ENCODE measurements at places on chromosomes 13 and 19. TPM values are rescaled to one million over a fixed set of nuclear protein-coding genes. Genes with fewer than 3 reads are reported as not detected.

Gene PSG6
- total RNA-seq: not detected

- H3K4me1 ChIP-seq: no peaks in the 10 kb centered on the region
- no peaks in the 10 kb centered on the region for H3K27me3 ChIP-seq
- DNase-seq: no peak
- H3K4me3 ChIP-seq: no peak overlapping the region
- no peak overlapping the region for H3K27ac ChIP-seq
- no peaks in the 10 kb centered on the region for H3K36me3 ChIP-seq
These were observed 2532.4 kb upstream of the PCDH20 start for GRCh38 chr13:63948045-63948444.

GRCh38 chr13:74230984-74231501, 96.8 kb upstream of the KLF12 start:
- no peak overlapping the region for H3K4me3 ChIP-seq
- no peaks in the 10 kb centered on the region for H3K27me3 ChIP-seq
- H3K4me1 ChIP-seq: no peaks in the 10 kb centered on the region
- H3K36me3 ChIP-seq: no peaks in the 10 kb centered on the region

DNA sequence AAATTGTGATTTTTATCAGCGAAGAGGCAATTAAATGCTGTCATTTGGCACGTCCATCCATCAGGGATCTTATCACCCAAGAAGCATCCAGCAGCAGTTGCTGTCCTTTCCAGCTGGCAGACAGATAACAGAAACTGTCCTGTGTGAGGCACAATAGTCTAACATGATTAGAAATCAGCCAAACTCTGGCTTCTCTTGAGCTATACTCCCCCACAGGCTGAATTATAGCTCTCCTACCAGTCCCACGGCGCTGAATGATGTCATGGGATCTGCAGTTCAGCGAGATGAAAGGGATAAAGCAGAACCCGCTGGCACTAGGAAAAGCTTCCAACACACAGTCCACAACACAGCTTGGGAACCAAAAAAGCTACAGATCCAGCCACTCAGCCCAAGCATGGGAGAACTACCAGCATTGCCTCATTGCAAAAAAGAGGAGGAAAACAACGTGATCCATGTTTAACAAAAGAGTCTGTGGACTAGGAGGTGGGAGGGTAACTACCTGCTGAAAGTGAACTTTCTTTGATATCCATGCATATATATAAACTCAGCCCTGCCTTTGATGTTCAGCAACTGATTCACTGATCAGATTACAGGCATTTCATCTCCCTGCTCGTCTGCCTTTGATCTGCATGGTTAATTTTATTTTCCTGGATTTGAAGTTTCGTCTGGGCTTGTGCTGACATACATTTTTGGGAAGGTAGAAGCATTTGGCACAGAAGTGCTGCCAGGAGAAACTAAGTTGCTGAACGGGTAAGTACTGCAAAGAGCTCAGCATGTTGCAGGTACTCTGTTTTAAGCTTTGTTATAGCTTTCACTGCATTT, at the start of gene TNFRSF19:
TSS of gene TNFRSF19 (plus strand) at position 314 of the 822 bp plus-strand sequence. CDS start 19,772 bp downstream, outside the sequence.
- H3K27me3 ChIP-seq: peaks cover 6% of the 10 kb centered on the region
- H3K4me3 ChIP-seq: no peak within 1 kb of the TSS
- no peak for DNase-seq
- H3K27ac ChIP-seq: no peak within 1 kb of the TSS

Gene ZNF559
- 26.5 TPM for total RNA-seq

Gene F10
- 25.5 TPM for total RNA-seq

Gene PLK5
- not detected for total RNA-seq

GRCh38 chr13:25673711-25674110, 301.9 kb downstream of the ATP8A2 start:
- no peaks in the 10 kb centered on the region for H3K27me3 ChIP-seq
- no peak for DNase-seq
- no peak overlapping the region for H3K4me3 ChIP-seq

Gene SH2D3A
- 7.1 TPM for total RNA-seq

GRCh38 chr19:5434970-5435641, 20.1 kb upstream of the ZNRF4 start:
- no peaks in the 10 kb centered on the region for H3K36me3 ChIP-seq
- no peaks in the 10 kb centered on the region for H3K4me1 ChIP-seq
- peaks cover 3% of the 10 kb centered on the region for H3K27me3 ChIP-seq
- no peak overlapping the region for H3K4me3 ChIP-seq
- H3K27ac ChIP-seq: no peak overlapping the region

GRCh38 chr19:33390101-33390907, 16.8 kb downstream of the CEBPG start:
- peaks cover 14% of the 10 kb centered on the region for H3K4me1 ChIP-seq
- H3K36me3 ChIP-seq: peaks cover 13% of the 10 kb centered on the region
- no peak for DNase-seq
- no peak overlapping the region for H3K4me3 ChIP-seq
- H3K27me3 ChIP-seq: no peaks in the 10 kb centered on the region
- H3K27ac ChIP-seq: no peak overlapping the region

GRCh38 chr19:1857648-1858326, 5.6 kb downstream of the KLF16 start:
- H3K27me3 ChIP-seq: no peaks in the 10 kb centered on the region
- DNase-seq: no peak
- H3K4me1 ChIP-seq: peaks cover 73% of the 10 kb centered on the region
- H3K27ac ChIP-seq: peak overlapping the region; percentile 75
- no peaks in the 10 kb centered on the region for H3K36me3 ChIP-seq

- H3K36me3 ChIP-seq: no peaks in the 10 kb centered on the region
- no peaks in the 10 kb centered on the region for H3K27me3 ChIP-seq
- no peak overlapping the region for H3K27ac ChIP-seq
- no peak for DNase-seq
- no peaks in the 10 kb centered on the region for H3K4me1 ChIP-seq
These were observed 41.8 kb upstream of the PNMA8B start for GRCh38 chr19:46537136-46538097.

DNA sequence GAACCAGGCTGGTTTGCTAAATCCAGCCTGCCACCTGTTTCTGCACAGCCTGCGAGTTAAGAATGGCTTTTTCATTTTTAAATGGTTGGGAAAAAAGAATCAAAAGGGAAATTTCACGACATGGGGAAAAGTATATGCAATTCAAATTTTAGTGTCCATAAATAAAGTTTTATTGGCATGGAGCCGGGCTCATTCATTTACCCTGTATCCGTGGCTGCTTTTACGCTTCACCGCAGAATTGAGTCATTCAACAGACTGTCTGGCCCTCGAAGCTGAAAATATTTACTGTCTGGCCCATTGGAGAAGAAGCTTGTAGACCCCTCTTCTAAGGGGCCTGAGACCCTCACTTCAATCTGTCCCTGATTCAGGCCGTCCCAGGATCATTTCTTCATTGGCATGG, 26.1 kb downstream of the IER2 start:
- peaks cover 17% of the 10 kb centered on the region for H3K4me1 ChIP-seq
- no peak overlapping the region for H3K27ac ChIP-seq
- no peaks in the 10 kb centered on the region for H3K27me3 ChIP-seq
- no peak for DNase-seq

DNA sequence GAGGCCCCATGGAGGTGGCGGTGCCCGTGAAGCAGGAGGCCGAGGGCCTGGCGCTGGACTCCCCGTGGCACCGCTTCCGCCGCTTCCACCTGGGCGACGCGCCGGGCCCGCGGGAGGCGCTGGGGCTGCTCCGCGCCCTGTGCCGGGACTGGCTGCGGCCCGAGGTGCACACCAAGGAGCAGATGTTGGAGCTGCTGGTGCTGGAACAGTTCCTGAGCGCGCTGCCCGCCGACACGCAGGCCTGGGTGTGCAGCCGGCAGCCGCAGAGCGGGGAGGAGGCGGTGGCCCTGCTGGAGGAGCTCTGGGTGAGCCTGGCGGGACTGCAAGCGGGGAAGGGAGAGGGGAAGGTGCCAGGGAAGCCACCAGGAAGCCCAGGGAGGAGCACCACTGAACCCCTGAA, 5.8 kb downstream of the ZNF444 start:
- H3K27ac ChIP-seq: no peak overlapping the region
- H3K4me1 ChIP-seq: peaks cover 14% of the 10 kb centered on the region
- H3K27me3 ChIP-seq: no peaks in the 10 kb centered on the region
- no peak for DNase-seq
- no peak overlapping the region for H3K4me3 ChIP-seq
- peaks cover 12% of the 10 kb centered on the region for H3K36me3 ChIP-seq

DNA sequence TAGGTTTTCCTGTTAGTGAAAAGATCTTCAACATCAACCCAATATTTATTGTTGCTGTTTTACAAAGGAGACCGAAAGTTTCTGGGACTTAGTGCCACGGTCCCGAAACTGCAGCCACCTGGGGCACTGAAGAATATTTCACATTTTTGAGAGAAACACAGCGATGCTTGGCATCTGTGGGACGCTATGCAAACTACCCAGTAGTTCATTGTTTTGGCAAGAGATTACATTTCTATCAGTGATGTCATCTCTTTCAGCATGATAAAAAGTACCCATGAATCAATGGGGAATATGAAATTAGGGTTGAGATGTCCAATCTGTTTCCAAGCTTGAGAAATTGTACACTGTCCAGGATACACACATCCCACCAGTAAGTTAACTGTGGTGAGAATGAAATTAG, 43.9 kb downstream of the TGDS start:
- H3K27ac ChIP-seq: no peak overlapping the region
- peaks cover 5% of the 10 kb centered on the region for H3K4me1 ChIP-seq
- no peaks in the 10 kb centered on the region for H3K36me3 ChIP-seq

- DNase-seq: no peak
- no peak overlapping the region for H3K27ac ChIP-seq
- no peaks in the 10 kb centered on the region for H3K27me3 ChIP-seq
- no peaks in the 10 kb centered on the region for H3K36me3 ChIP-seq
These were observed 18.1 kb downstream of the N4BP2L1 start for GRCh38 chr13:32409561-32410421.

DNA sequence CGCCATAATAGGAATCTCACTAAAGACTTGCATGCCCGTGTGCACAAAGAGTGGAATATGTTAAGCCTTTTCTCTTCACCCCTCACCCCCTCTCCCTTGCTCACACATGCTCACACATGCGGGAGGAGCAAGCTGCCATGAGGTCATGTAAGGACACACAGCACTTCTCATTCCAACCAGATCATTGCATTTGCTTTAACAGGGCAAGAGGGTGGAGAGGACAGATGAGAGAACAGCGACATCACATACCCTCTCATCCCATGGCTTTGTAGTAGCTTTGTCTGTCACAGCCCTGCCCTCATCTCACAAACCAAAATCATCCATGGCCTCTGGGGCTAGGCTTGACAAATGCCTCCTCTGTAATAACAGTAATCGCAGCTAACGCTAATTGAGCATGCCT, 145.6 kb upstream of the FRY start:
- H3K27ac ChIP-seq: no peak overlapping the region
- peaks cover 4% of the 10 kb centered on the region for H3K4me1 ChIP-seq
- DNase-seq: no peak
- H3K36me3 ChIP-seq: no peaks in the 10 kb centered on the region
- H3K27me3 ChIP-seq: no peaks in the 10 kb centered on the region

Gene CEBPA
- total RNA-seq: 4.9 TPM

Data from thoracic aorta (tissue), 2 donors.